ENCODE measurements at places on chromosomes 11 and 22.

DNA sequence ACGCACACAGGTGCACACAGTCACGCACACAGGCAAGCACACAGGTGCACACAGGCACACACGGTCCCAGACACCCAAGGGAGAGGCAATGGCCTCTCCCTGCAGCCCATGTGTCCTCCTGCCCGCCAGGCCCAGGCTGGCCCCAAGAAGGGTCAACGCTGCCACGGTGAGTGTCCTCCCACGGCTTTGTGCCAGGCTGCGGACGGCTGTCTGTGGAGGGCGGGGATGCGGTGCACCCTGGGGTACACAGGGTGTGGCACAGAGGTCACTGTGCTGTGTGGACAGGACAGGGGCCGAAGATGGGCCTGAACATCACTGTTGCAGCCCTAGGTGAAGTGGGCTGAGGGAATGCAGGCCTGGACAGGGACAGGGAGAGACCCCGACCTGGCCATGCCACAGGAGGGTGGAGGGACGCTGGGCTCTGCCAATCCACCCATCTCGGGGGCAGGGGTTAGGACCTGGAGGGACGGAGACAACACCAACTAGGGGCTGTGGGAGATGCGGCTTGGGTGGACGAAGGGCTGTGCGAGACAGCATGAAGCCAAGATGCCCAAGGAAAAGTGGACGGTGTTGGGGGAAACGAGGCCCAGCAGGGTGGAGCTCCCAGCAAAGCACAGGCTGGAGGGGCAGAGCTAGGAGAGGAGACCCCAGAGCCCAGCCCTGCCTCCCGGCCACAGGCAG, 523.8 kb downstream of the BRD1 start:
- no peak for DNase-seq

GRCh38 chr22:36144886-36145541, 15.5 kb downstream of the APOL3 start:
- DNase-seq: no peak

DNA sequence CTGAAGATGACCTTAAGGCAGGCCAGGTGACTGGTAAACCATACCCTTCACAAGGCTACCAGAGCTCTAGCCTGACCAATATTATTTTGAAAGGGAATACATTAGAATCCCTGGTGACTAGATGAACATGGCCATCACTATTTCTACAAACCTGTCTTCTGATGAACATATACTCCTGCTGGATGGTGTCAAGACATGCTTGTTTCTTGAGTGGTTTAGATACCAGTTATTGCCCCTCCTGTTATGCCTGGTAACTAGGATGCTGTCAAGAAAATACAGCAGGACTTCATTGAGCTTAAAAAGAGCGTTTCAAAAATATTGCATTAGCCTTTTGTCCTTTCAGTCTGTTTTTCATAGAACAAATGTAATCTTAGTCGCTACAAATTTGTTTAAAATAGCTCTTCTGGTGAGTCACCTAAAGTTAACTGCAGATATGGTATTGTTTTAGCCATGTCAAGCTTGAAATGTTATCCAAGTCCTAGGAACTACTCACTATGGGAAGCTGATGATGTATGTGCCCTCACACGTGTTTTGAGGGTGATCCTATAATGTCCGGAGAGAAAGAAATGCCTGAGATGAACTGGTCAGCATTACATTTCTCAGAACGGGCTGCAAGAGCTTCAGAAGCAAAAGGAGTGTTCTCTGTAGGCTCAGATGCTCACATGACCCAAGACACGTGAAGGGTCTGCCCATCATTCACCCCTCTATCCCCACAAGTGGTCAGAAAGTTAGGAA, 20.6 kb downstream of the ADM start:
- DNase-seq: no peak

DNA sequence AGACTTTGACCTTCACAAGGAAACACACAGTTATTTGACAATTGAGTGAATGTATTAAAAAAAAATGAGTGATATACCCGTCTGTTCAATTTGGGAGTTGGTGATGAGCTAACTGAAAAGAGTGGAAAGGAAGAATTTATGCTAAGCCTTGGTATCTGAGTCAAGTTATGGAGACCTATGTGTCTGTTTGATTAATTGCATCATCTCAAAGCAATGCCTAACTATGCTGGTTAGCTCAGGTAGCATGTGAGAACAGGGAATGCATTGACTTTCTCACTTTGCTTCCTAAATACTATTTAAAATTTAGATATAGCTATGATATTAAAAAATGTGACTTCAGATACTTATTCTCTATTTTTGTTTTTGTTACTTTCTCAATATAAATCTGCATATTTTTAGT, 110.5 kb downstream of the DDX10 start:
- no peak for DNase-seq

DNA sequence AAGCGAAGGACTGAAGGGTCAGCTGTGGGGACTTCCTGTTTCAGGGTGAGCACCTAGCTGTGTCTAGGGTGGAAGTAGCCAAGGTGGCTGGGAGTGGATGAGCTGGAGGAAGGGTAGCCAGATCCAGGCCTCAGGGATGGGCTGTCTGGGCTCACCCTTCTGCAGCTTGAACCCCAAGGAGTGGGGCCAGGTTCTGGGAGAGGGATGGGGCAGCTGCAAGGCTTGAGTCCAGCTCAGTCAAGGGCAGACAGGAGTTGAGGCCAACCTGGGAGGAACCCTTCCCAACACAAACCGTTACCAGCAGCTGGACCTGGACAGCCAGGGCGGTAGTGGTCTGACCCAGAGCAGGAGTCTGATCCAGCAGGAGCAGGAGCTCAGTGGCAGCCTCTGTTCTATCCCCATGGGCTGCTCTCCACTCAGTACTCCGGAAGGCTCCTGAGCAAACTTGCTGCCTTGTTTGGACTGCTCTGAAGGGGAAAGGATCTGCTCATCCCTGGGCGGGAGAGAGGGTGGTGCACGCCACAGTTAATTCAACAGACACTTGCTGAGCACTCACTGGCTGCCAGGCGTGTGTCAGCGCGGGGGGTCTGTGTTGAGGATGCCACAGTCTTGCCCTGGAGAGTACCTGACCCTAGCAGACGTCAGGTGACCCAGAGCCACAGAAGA, 53.8 kb upstream of the THY1 start:
- no peak for DNase-seq

DNA sequence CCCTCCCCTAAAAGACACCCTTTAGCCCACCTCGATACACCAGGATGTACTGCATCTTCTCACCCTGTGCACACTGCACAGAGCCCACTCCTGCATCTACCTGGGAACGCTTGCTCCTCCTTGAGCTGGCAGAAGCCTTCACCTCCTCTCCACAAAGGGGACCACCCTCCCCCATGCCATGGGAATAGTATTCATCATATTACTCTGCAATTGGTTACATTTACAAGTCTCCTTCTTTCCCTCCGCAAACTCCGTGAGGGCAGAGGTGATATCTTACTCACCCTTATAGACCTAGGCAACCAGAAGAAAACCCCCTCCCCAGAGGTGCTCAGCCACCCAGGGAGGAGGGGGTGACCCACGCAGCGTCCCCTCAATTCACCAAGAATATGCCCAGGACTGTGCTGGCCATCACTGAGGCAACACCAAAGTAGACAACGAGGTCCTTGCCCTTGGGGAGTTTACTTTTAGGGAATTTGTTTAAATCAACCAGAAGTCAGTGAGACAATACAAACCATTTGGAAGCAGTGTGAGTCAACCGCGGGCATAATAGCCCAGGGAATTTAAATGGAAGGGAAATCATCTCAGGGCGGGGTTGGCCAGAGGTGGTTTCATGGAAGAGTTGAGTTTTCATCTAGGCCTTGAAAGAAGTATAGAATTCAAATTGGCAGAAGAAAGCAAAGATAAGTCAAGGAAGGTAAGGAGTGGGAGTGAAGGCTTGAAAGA, 214.5 kb downstream of the BARX2 start:
- DNase-seq: no peak

DNA sequence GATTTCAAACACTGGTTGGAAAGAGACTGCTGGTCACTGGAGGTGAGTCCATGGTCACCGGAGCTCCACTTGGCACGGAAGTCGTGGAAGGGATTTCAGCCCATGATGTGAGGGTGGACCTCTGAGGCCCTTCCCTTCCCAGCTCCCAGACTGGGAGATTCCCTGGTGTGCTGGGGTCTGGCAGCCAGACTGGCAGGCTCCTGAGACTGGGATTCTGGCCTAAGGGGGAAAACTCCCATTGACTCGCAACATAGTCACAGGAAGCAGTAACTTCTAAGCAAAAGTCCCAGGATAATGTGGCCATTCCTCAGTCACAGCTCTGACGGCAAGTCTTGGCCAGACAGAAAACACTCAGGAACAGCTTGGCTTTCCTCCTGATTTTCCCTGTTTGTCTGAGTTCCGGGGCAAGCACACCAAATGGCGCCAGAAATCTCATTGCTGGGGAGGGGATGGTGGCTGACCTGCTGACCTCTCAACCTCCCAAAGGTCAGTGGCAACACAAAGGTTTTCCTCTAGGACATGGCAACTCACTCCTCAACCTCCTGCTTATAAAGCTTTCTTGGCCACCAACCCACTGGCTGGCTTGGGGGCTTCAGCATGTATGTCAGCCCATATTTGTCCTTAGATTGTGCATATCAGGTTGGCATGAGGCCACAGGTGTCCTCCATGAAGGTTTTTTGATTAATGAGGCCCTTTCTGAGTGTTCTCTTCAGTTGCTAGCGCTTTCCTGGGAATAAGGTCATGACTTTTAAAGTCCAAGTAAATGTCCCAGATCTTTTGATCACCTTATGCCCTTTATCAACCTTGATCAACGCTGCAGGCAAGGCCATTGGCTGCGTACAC, 99.5 kb downstream of the CCDC81 start:
- no peak for DNase-seq

DNA sequence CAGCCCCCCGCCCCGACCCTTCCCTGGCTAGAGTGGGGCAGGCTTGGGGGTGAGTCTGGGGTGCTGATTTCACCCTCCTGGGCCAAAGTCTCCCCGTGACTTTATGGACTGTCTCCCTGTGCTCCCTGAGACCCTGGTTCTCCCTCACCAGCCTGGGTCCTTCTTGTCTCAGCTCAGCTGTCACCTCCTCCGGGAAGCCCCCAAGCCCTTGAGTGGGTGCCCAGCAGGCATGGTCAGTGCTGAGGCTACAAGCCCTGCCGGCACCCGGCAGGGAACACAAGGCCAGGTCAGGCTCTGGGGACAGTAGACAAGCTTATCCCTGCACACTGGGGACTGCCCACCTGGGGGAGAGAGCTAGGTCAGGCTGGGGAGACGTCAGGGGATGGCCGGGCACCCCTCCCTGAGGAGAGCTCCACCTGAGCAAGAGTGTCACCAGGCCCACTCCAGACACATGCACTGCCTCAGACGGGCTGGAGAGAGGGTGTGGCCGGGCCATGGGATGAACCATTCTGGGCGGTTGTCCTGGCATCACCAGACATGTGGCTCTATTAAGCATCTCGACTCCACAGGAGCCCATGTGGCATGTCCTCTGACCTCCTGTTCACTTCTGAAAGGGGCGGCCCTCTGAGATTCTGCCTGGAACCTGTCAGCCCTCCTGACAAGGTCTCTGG, 22.6 kb upstream of the RTN4R start:
- no peak for DNase-seq

DNA sequence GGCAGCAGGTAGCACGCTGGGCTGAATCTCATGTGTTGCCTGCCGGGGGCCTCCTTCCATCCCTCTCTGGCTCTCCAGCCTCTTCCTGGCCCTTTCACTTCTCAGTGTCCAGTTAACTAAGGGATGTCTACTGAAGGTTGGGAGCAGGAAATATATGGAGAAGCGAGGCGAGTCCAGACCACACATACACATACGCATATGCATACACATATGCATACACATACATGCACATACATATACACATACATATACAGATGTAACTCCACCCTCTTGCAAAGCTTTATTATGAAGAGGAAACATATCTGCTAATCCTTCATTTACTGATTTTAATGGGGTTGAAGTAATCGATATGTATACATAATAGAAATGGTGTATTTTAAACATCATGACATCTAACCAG, 636.1 kb upstream of the CCDC179 start:
- DNase-seq: no peak

- no peak for DNase-seq
Observed at GRCh38 chr11:16226245-16226644, 130.1 kb downstream of the SOX6 start.

GRCh38 chr11:61112575-61112974, 10.3 kb downstream of the CD5 start:
- no peak for DNase-seq

Measured in T-helper 17 cell (primary cell).